ENCODE measurements at places on chromosomes 4 and X.

DNA sequence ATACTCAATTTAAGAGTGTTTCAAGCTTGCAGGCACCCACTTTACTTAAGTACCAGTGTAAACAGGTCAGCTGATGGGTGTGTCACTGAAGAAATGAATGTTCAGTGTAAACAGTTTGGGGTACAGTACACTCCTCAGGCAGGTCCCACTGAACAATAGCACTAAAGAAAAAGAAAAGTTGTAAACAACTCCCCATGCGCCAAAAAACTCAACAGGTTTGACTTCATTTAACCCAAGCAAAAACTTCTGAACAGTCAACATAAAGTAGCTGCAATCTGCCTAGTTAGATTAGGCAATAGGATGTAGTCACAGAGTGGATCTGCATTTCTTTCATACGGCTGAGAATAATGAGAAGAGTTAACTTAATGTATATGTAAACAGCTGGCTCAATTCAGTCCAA lies 93.2 kb downstream of the FAM13A start:
- DNase-seq: no peak

DNA sequence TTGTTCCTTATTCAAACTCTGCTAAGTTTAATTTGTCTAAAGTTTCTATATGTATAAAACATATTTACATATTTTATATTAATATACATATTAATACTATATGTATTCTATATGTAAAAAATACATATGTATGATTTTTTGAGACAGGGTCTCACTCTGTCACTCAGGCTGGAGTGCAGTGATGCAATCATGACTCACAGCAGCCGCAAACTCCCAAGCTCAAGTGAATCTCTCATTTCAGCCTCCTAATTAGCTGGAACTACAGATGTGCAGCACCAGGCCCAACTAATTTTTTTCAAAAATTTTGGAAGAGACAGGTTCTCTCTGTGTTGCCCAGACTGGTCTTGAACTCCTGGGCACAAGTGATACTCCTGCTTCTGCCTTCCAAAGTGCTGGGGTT lies 684.9 kb downstream of the TRAM1L1 start:
- no peak for DNase-seq

- no peak for DNase-seq
Measured at GRCh38 chrX:108558217-108558616, 118.6 kb downstream of the COL4A5 start.

GRCh38 chr4:98780926-98781325 lies 122.5 kb upstream of the TSPAN5 start:
- no peak for DNase-seq

Measured in CD4-positive, alpha-beta T cell treated with Interleukin-12 subunit alpha and Interleukin-12 subunit beta, for 1 hour (primary cell).